AG08396 (cell line): ENCODE measurements at places on chromosomes 13 and 19.
A peak's percentile ranks its signal among the peaks of the same experiment; 100 is the strongest.

DNA sequence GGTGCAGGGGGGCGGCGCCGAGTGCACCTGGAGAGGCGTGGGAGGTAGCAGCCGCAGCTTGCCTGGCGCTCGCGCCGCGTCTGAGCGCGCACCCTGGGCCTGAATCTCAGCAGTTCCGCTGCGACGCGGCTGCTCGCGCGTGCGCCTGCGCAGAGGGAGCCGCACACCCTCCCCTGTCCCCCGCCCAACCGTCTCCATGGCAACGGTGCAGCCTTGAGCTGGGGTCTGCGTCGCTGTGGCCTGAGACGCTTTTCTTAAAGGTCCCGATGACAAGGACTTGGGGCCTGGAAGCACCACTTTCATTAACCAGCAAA, at the start of gene PNMA8B:
Gene PNMA8B (minus strand): TSS at position 82 of the 314 bp plus-strand sequence. CDS start 402 bp downstream, outside the sequence.
- peak; percentile 66 for DNase-seq

GRCh38 chr19:5406816-5407215, 48.4 kb upstream of the ZNRF4 start:
- no peak for DNase-seq

GRCh38 chr19:30924069-30924636, 425.1 kb downstream of the TSHZ3 start:
- DNase-seq: no peak

GRCh38 chr19:44356383-44357111, at the start of gene ZNF112:
Gene ZNF112, minus strand, starts transcription at chr19:44356680. Its CDS starts 16,141 bp downstream, at chr19:44340539.
- peak; percentile 77 for DNase-seq

- no peak for DNase-seq
These were observed 1587.0 kb upstream of the PRR20A start for GRCh38 chr13:55553701-55554100.

- DNase-seq: peak; percentile 91
These were observed 11.3 kb downstream of the PRKCSH start for GRCh38 chr19:11446652-11447301.
